ENCODE measurements at places on chromosomes 5 and 9. TPM values are rescaled to one million over a fixed set of nuclear protein-coding genes. Genes with fewer than 3 reads are reported as not detected.

Gene SLIT3
- 56.6 TPM for total RNA-seq

Gene FOXD4L3
- not detected for total RNA-seq

- peak overlapping the region; percentile 96 for H3K27ac ChIP-seq
- H3K36me3 ChIP-seq: peaks cover 4% of the 10 kb centered on the region
- H3K4me3 ChIP-seq: peak overlapping the region; percentile 72
- DNase-seq: no peak
- peaks cover 57% of the 10 kb centered on the region for H3K4me1 ChIP-seq
Measured at GRCh38 chr9:38046661-38047300, 22.2 kb downstream of the SHB start.

Gene CAMK2A
- 0.26 TPM for total RNA-seq

GRCh38 chr5:65883461-65883860, 42.9 kb upstream of the ERBIN start:
- H3K27ac ChIP-seq: no peak overlapping the region
- H3K36me3 ChIP-seq: no peaks in the 10 kb centered on the region
- no peaks in the 10 kb centered on the region for H3K4me1 ChIP-seq
- H3K27me3 ChIP-seq: peaks cover 7% of the 10 kb centered on the region
- no peak for DNase-seq
- no peak overlapping the region for H3K4me3 ChIP-seq

DNA sequence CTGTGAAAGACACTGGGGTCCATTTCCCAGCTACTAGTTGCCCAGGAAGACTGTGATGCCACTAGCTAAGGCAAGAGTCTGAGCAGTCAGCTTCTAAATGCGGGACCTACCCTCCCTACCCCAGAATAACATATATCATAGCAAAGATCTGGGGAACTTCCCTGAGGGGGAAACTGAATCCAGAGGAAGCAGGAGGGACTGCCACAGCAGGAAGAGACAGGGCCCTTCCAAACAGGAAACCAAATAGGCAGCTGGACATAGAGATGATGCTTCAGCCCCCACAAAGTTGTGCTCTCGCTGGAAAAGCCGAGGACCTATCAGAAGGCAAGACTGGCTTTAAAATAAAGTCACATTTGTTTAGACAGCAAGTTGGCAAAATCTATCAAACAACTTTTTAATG, 51.1 kb downstream of the KLHL3 start:
- H3K4me1 ChIP-seq: peaks cover 12% of the 10 kb centered on the region
- H3K4me3 ChIP-seq: no peak overlapping the region
- H3K27me3 ChIP-seq: no peaks in the 10 kb centered on the region
- peaks cover 4% of the 10 kb centered on the region for H3K36me3 ChIP-seq

DNA sequence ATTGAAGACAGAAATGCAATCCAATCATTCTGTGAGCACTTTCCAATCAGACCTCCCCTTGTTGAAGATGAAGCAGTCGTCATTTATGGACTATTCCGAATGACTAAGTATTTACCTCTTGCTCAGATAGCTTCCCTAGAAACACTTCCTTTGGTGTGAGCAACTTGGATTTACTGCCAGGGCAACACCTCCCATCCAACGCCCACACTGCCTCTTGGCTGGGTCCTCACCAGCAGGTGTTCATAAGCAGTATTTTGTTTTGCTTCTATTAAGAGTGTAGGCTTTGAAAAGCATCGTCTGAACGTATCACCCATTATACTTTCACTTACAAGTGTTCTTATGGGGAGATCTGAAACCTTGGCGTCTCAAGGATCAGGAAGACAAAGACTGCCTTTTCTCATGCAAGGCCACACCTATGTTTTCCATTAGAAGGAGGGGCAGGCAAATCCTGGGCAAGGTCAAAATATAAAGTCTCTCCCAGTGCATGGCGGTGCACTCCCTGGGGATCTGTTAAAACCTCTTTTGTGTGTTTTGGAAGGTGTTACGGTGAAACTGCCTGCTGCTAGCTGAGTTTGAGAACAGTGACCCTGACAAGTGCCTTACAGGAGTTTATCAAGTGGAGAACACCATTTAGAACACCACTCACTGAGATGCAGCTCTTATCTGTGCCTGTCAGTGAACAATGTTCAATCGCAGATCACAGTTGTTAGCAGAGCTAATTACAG, 10.6 kb upstream of the MARCHF3 start:
- H3K27me3 ChIP-seq: peaks cover 13% of the 10 kb centered on the region
- DNase-seq: no peak

Data from type B pancreatic cell (in vitro differentiated cells).